Left ventricle myocardium inferior (tissue), 1 donor: ENCODE measurements at places on chromosomes 3 and 15. TPM values are rescaled to one million over a fixed set of nuclear protein-coding genes. Genes with fewer than 3 reads are reported as not detected.
A peak's percentile ranks its signal among the peaks of the same experiment; 100 is the strongest.

DNA sequence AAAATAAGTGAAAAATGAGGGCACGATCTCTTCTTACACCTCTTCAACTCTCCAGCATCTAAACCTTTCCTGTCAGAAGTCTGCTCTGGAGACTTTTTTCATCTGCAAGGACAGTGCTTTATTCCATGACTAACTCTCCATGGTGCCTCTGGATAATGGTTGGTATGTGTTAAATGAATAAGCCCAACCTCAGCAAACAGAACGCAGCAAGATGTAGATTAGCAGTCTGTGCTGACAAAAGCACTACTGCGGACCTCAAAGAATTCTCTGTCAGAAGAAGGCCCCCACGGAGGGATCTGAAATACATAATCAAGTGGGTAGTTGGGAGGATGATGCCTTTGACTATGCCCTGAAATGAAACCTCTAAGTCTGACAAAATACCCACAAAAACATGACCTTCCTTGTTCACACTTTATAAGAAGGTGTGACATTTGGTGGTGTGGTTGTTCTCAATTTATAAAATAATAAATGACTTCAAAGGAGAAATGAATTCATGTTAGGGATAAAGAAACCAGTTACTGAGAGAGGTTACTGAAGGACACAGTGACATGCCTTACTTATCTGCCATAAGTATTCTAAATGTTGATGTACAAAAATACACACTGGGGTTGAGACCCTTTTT lies 43.2 kb upstream of the ADCY5 start:
- DNase-seq: no peak
- H3K27me3 ChIP-seq: no peaks in the 10 kb centered on the region
- H3K4me1 ChIP-seq: peaks cover 49% of the 10 kb centered on the region
- peak overlapping the region; percentile 44 for H3K27ac ChIP-seq

GRCh38 chr3:171192176-171192854 lies 165.8 kb upstream of the SLC2A2 start:
- DNase-seq: no peak
- H3K36me3 ChIP-seq: no peaks in the 10 kb centered on the region
- peaks cover 10% of the 10 kb centered on the region for H3K4me1 ChIP-seq
- no peak overlapping the region for H3K4me3 ChIP-seq
- H3K27ac ChIP-seq: no peak overlapping the region

DNA sequence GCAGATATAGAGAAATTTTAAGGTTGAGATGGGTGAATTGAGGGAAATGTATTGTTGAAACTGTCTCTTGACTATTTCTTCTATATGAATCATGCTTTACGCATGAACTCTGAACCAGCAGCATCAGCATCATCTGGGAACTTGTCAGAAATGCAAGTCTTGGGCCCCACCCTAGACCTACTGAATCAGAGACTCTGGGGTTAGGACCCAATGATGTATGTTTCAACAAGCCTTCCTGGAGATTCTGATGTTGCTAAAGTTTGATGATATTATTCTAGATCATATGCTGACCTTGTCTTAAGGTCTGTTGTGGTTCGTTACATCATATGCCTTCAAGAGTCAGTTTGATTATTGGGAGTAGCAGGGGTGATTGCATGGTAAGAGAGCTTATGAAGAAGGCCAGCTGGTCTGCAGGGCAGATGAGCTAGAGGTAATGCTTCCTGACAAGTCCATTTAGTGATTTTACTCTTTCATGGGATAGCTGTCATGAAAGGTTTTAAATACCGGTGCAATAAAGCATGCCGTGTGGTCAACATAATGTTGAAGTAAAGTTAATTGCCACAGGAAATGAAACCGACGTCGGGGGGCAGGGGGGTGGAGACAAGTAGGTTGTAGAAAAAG lies 152.4 kb upstream of the MRPL3 start:
- no peak overlapping the region for H3K27ac ChIP-seq
- DNase-seq: no peak
- no peaks in the 10 kb centered on the region for H3K4me1 ChIP-seq
- no peaks in the 10 kb centered on the region for H3K36me3 ChIP-seq
- H3K27me3 ChIP-seq: no peaks in the 10 kb centered on the region

DNA sequence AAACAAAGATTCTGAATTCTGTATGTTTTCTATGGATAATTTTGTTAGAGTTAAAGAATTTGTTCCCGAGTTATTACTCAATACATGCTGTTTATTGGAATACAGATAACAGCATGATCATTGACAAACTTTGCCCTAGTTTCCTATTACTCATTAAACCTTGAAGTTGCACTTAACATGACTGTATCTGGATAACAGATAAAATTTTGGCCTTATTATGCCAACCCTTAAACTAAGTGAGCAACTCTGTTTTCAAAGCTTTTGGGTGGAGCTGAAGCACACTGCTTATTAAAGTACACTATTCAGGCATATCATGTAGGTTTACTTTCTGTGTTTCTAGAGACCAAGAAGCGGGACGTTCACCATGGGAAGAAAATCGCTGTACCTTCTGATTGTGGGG lies at the start of gene AADAC:
AADAC (plus strand) TSS at position 318 of the 400 bp plus-strand sequence; CDS start at position 365, 47 bp downstream.
- no peaks in the 10 kb centered on the region for H3K4me1 ChIP-seq
- H3K27me3 ChIP-seq: no peaks in the 10 kb centered on the region
- H3K4me3 ChIP-seq: no peak within 1 kb of the TSS
- H3K27ac ChIP-seq: no peak within 1 kb of the TSS
- no peak for DNase-seq
- H3K36me3 ChIP-seq: no peaks in the 10 kb centered on the region

- DNase-seq: no peak
- peaks cover 5% of the 10 kb centered on the region for H3K4me1 ChIP-seq
- no peaks in the 10 kb centered on the region for H3K36me3 ChIP-seq
- no peak overlapping the region for H3K4me3 ChIP-seq
These were observed 464.1 kb upstream of the RARB start for GRCh38 chr3:24963762-24964625.

- H3K36me3 ChIP-seq: no peaks in the 10 kb centered on the region
- peaks cover 13% of the 10 kb centered on the region for H3K4me1 ChIP-seq
- H3K4me3 ChIP-seq: no peak overlapping the region
- no peak overlapping the region for H3K27ac ChIP-seq
- no peak for DNase-seq
These were observed 116.0 kb upstream of the GADL1 start for GRCh38 chr3:31010491-31010890.

DNA sequence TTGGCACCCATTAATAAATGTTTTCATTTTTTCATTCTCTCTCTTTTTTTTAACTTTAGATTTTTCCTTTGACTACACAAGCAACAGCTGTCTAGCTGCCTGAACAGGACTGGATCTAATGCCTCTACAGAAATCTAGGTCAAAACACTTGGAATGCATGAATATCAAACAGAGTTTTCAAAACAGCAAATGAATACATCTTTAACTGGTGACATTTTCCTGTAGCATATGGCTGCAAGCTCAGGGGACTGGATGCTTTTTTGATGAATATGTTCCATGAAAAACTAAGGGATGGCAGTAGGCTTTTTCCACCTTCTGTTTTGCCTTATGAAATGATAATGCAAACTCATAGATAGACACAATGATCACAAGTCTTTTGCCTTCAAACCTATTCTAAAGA lies 661.7 kb downstream of the MCTP2 start:
- H3K4me3 ChIP-seq: no peak overlapping the region
- no peak overlapping the region for H3K27ac ChIP-seq
- no peaks in the 10 kb centered on the region for H3K27me3 ChIP-seq
- H3K36me3 ChIP-seq: no peaks in the 10 kb centered on the region
- DNase-seq: no peak

DNA sequence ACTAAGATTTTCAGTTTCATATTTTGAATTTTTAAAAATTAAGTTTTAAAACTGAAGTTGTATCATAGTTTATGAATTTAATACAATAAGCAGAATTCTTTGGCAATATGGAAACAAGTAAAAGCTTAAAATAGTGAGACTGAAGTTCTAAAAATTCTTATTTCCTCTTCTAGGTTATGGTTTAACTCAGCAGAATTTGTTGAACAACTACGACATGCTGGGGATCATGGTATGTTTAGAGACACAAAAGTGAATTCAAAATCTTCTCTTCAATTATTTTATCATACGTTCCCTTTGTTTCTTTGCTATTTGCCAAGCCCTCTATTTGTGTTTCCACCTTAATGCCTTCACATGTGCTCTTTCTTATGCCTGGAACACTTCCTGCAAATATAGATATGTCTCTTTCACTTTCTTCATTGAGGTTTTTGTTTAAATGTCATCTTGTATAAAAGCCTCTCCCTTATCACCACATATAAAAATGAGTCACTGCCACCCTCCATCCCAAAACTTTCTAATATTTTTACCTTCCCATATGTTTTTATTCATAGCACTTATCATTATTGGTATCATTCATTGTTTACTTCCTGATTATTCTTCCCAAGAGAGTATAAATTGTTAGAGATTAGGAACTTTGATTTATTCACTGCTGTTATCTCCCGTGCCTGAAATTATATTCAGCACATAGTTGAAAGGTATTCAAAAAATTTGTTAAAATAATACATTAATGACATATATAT lies 6.4 kb downstream of the SUCNR1 start:
- no peaks in the 10 kb centered on the region for H3K27me3 ChIP-seq
- H3K4me1 ChIP-seq: no peaks in the 10 kb centered on the region
- no peak for DNase-seq
- no peak overlapping the region for H3K27ac ChIP-seq

DNA sequence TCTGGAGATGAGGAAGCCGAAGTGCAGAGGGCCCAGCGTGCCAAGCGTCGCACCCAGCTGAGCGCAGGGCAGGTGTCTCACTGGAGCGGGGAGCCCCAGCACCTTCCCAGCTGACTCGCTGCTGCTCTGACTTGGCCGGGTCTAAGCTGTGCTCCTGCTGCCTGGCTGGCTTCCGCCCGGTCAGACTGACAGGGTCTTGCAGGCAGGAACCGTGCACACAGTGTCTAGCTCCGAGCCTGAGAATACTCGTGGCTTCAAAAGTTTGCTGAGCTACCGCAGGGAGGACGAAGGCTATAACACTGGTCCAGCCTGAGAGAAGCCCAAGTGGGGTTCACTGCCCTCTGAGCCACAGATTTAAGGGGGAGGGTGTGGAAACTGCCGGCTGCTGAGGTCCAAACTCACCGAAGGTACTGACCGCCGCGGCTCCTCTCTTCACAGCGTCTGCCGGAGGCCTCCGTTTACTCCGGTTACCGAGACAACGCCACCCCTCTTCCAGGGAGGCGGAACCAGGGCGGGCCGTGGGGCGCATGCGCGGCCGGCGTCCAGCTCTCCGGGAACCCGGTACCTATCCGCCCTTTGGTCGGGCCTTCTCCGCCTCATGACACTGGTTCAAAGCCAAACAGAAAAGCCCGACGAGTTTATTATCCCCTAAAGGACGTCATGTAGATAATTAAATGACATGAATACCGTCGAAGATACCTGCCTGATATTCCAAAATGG lies at the start of gene CFAP44:
CFAP44 (minus strand) TSS at position 443 of the 720 bp plus-strand sequence. CDS start 7,829 bp downstream, outside the sequence.
- no peak within 1 kb of the TSS for H3K27ac ChIP-seq
- peak; percentile 72 for DNase-seq
- H3K4me1 ChIP-seq: no peaks in the 10 kb centered on the region
- H3K4me3 ChIP-seq: peak within 1 kb of the TSS; percentile 58
- H3K27me3 ChIP-seq: no peaks in the 10 kb centered on the region
- H3K36me3 ChIP-seq: peaks cover 7% of the 10 kb centered on the region

DNA sequence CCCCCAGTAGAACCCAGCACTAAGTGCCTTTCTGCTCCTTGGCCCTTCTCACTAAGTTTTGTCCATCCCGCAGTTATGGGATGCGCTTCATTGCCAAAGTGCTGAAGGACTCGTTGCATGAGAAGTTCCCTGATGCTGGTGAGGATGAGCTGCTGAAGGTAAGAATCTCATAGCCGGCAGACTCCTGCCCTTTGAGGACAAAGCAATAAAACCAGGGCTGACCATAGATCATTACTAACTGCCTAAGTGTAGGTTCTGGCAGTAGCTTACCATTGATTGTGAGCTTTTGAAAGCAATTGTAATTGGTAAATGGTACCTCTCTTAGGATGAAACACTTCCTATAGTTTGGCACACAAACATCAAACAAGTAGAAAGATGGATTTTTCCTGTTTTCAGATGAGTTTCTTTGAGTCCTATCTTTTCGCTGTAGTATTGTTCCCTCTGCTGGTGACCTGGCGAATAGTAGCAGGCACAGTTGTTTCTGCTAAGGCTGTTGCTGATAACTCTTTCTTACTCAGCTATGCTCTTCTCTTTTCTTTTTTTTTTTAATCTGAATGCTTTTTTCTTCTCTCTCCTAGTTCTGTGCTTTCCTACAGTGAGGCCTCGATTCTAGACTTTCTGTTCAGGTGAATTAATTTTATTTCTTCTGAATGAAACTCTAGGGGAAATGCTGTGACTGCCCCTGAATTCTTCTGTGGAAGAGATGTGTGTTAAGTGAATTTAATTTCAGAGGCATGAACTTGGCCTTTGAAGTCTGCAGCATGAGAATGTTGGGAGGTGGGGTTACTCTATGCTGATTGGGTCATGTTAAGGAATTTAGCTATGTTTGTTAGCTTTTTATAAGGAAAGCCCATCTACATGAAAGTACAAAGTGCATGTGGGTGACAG lies 47.4 kb upstream of the CRTC3 start:
- H3K27ac ChIP-seq: peak overlapping the region; percentile 24
- H3K4me3 ChIP-seq: no peak overlapping the region
- no peaks in the 10 kb centered on the region for H3K27me3 ChIP-seq
- peaks cover 96% of the 10 kb centered on the region for H3K36me3 ChIP-seq
- H3K4me1 ChIP-seq: no peaks in the 10 kb centered on the region

DNA sequence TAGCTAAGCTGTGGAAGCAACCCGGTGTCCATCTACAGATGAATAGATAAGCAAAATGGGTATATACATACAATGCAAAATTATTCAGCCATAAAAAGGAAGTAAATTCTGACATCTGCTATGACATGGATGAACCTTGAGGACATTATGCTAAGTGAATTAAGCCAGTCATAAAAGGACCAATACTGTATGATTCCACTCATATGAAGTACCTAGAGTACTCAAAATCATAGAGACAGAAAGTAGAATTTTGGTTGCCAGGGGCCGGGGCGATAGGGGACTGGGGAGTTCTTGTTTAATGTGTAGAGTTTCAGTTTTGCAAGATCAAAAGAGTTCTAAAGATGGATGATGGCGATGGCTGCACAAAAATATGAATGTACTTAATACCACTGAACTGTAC lies 10.3 kb downstream of the EID1 start:
- H3K27ac ChIP-seq: peak overlapping the region; percentile 44
- no peaks in the 10 kb centered on the region for H3K27me3 ChIP-seq
- no peaks in the 10 kb centered on the region for H3K4me1 ChIP-seq

GRCh38 chr3:43704697-43705096 lies 14.0 kb downstream of the ABHD5 start:
- peaks cover 40% of the 10 kb centered on the region for H3K36me3 ChIP-seq
- no peak overlapping the region for H3K4me3 ChIP-seq
- H3K27ac ChIP-seq: no peak overlapping the region
- DNase-seq: no peak

THOC7 gene
- 79.4 TPM for total RNA-seq

IL17RE gene
- total RNA-seq: 0.58 TPM

FEZF2 gene
- total RNA-seq: not detected

GOLGA6L7 gene
- total RNA-seq: not detected
